ENCODE measurements at places on chromosomes 5 and 9.

DNA sequence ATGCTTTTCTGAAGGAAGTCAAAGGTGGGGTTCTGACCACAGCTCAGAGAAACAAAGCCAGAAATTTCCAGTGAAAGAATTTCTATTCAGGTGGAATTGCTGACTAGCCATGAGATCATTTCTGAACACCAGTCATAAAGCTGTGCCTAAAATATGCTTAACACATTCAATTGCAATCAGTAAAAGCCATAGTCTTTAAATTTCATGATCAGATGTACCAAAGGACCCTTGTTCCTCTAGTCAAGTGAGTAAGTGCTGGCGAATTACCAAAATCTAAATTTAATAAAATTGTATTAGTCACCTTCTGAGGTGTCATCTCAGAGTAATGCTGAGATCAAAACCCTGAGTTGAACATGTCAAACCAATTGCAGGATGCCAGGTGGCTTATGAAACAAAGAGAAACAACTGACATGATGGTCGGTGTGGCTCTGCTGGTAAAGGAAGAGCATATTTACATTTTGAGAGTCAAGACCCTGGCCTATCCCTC lies 334.2 kb upstream of the CCNH start:
- no peak for DNase-seq

DNA sequence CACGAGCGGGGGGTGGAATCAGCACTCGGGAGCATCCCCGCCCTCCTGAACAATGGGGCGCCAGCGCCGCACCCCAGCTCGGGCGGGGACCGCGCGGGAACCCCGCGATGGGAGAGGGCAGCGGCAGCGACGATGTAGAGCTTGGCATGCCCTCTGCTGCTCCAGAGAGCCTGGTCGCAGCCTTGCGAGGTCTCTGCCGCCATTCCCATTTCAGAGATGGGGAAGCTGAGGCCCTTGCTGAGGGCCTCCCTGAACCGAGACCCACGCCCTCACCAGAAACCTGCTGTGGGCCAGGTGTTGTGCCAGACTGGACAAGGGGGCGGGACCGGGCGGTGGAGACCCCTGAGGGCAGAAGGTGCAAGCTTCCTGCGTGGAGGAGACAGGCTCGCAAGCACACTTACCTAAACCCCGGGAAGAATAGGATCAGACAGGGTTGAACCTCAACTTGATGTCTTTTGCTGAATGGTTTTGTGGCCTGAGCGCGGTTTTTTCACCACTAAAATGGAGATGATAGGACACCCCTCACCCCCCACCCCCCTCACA lies 647 bp upstream of the MEGF9 start:
- no peak for DNase-seq

DNA sequence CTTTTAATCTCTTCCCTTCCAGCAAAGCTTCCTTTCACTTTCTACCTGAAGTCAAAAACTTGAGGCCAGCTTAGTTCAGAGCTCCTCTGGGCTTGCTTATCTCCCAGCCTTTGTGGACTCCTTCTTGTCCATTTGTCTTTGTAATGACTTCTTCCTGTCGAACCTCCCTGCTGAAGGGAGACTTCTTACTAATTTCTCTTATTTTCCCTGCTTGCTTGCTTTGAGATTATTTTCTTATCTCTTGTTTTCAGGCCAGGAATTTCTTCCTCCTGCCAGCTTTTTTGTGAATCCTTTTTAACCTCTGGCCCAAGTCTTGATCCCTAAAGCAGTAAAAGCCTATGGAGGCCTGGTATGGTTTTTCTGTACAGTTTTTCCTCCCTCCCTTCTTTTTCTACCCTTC lies 46.8 kb upstream of the DHFR start:
- no peak for DNase-seq

DNA sequence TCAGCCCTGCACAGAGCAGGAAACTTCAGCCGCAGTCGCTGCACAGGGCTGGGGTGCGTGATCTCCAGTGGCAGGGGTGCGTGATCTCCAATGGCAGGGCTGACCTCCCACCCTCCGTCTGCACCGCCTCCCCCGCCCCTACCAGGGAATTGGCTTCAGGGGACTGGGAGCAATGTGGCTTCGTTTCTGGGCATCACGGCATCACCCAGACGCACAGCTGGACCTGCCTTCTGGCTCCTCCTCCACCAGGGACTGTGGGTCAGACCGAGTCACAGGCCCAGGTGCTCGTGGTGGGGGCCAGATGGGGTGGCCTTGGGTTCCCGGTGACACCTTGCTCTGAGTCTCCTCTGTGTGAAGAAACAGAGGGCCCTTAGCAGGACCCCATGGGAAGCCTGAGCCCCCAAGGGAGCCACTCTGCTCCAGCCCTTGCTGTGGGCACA lies 51.1 kb downstream of the AHRR start:
- DNase-seq = no peak

DNA sequence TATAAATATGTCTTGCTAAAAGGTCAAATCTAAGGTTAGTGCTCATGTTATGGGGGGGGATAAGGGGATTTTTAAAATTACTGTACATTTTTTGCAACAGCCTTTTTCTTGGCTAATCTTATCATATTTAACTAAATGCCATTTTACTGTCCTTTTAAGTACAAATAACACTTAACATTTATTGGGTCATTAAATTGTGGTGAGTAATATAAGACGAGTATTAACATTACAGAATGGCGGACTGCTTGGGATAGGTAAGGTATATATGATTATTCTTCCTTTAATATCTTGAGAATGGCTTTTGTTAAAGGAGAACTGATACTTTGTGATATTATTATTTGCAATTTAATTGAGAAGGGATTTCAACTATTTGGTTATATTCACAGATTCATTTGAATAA lies 33.2 kb downstream of the GPR151 start:
- no peak for DNase-seq

DNA sequence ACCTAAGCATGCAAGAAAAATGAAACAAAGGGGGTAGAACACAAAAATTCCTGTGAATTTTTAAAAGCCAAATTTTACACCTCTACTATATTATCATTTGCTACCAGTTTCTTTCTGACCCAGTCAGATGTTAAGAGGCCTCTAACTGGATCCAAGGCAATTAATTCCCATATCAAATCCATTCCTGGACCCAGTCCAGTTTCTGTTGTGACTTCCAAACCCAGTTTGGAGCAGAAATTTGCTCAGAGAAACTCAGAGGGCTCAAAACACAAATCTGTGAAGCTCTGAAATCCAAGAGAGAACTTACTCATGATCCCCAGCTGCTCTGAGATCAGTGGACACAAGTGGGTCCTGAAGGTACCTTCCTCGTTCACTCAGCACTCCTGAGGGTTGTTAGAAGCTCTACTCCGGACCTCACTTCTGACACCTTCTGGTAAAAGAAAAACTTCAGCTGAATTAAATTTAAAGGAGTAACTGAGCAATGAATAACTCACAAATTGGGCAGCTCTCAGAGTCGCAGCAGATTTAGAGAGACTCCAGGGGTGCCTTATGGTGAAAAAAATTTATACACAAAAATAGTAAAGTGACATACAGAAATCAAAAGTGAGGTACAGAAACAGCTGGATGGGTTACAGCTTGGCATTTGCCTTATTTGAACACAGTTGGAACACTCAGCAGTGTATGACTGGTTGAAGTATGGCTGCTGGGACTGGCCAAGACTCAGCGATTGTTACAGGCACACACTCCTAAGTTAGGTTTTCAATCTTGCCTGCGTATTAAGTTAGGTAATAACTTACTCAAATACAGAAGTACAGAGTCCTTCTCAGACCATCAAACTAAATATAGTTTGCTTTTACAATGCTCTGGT lies 32.4 kb downstream of the INSL4 start:
- peak; percentile 13 for DNase-seq

GRCh38 chr5:107513337-107514085 lies 157.2 kb downstream of the EFNA5 start:
- DNase-seq = no peak
